ENCODE measurements at places on chromosomes 5 and 9. TPM values are rescaled to one million over a fixed set of nuclear protein-coding genes. Genes with fewer than 3 reads are reported as not detected.

Gene MSX2
- 1.1 TPM for total RNA-seq

Gene GAS1
- total RNA-seq = 204 TPM

Gene BNC2
- total RNA-seq = 76.0 TPM

Gene SLC6A19
- not detected for total RNA-seq
